ENCODE measurements at places on chromosomes 7 and 10.

GRCh38 chr7:70599446-70600190 lies 532.3 kb upstream of the GALNT17 start:
- DNase-seq: no peak

DNA sequence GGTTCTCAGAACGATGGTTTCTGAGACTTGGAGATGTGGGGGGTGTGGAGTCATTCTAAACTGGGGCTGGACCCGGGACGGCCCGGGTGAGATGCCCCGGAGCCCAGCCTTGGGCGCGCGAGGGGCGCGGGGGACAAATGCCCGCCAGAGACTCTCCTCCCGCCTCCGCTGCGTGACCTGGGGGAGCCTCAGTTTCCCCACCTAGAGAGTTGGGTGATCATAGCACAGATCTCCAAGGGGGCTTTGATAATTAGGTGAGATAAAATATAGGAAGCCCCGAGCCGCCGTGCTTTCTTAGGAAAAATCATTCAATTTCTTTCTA lies 658 bp upstream of the FZD8 start:
- no peak for DNase-seq

DNA sequence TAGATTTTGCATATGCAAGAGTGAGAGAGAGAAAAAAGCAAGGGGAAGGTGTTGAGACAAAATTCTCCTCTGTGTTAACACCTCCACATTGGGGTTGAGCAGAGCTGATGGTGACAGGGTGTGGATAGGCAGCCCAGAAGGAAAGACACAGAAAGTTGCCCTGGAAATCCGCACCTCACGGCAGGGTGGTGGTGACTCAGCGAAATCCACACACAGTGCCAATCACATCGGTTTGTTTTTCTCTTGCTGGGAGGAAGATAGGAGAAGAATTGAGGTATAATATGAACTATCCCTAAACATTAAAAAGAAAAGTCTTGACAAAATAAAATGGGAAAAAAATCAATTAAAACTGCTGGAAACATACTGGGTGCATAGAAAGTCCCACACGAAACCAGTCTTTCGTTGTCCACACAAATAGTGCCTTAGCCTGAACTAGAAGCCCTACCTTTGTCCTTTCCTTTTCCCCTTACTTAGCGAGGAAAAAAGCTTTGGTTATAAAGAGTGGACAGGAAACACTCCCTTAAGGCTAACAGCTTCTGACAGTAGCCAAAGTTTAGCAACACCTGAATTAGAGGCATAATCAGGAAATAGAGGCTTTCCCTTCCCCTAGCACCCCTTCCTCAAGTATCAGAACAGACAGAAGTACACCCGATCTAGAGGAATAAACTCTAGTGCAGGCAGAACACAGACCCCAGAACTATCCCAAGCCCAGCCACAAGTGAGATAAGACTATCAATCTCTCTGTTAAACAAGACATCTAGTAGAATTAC lies 39.2 kb upstream of the DNAJC1 start:
- DNase-seq: no peak

- DNase-seq: no peak
Observed at GRCh38 chr10:36676321-36676720, 449.1 kb upstream of the ANKRD30A start.

DNA sequence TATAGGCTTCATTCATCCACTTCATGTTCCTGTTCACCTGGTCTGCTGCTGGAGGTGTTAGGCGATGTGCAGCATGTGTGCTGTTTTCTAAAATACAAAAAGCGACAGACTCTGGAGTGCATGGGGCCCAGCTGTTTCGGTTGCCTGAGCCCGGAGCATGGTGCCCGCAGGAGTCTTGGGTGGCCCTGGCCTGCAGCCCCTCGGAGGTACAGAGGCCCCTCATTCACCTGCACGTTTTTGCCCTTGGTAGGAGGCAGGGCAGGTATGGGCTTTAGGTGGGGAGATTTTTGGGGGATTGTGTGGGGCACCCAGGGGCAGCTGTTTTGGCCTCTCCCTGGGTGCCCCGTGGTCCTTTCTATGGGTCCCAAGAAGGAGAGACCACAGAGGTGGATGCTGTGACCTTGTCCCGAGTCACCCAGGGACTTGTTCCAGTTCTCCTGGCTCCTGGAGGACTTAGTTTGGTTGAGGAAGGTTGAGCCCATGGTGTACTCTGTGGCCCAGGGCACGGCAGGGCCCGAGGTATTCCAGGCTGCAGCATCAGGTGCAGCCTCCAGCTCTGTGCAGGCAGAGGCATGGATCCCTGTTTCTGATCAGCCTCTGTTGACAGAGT lies 130.7 kb downstream of the TRRAP start:
- no peak for DNase-seq

DNA sequence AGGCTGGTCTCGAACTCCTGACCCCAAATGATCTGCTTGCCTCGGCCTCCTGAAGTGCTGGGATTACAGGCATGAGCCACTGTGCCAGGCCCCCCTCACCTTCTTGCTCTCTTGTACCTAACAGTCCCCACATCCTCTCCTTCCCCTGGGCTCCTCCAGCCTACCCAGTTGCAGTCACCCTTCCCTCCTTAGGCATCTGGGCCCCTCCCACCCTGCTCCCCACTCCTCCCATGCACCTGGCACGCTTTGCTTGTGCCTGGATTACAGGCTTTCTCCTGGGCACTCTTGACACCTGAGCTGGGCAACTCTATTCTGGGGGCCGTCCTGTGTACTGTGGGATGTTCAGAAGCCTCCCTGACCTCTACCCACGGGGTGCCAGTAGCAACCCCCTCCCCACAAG lies 3.0 kb downstream of the CLDN15 start:
- DNase-seq: peak; percentile 39

DNA sequence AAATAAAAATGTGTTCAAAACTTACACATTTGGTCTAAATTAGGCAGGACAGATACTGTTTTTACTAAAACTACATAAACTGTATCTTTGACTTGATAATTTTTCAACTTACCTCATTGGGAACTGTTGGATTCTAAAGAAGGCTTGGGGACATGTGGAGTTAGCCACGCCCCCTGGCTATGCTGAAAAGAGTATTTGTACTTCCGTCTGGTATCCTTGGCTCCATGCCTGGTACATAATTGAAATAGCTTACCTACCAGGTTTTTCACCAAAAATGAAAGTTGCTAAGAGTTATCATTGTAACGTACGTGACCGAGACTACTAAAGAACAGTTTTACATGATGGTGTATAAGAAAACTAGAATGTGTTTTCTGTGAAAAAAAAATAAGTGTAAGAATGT lies 604.8 kb upstream of the IGFBP3 start:
- no peak for DNase-seq

DNA sequence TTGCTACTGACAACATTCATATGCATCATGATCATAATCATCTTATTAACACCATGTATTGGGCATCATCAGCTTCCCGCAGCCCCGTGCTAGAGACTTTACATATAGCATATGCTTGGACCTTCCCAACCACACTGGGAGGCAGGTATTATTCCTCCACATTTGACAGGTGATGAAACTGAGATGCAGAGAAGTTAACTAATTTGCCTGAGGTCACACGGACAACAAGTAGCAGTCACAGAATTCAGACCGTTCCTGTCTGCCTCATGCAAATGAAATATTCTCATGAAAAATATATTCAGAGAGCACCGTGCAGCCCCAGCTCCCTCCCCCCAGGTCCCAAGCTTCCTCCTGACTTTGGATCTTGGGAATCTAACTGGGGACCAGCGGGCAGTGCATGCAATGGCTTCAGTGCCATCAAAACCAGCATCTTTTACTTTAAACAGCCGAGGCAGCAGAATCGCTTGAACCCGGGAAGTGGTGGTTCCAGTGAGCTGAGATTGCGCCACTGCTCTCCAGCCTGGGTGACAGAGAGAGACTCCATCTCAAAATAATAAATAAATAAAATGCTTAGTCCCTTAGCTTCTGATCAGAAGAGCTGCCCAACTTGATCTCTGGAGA lies 112.2 kb upstream of the GPR26 start:
- no peak for DNase-seq

- DNase-seq: no peak
Observed at GRCh38 chr7:2386964-2387669, 16.3 kb upstream of the CHST12 start.

DNA sequence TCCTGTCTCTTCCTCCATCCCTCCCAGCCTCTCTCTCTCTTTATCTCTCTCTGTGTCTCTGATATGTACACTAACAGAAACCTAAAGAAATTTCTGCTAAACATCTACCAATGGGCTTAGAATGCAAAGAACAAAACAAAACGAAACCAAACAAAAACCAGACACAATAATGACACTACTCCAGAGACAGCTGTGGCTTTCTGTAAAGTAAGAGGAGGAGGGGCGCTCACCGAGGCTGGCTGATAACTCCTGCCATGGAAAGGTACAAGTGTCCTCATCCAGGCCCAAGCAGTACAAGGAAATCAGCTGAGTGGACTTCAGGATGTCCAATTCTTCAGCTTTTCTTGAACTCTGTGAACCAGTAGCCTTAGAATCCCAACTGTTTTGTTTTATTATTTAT lies 70.4 kb upstream of the FZD8 start:
- DNase-seq: peak; percentile 2

DNA sequence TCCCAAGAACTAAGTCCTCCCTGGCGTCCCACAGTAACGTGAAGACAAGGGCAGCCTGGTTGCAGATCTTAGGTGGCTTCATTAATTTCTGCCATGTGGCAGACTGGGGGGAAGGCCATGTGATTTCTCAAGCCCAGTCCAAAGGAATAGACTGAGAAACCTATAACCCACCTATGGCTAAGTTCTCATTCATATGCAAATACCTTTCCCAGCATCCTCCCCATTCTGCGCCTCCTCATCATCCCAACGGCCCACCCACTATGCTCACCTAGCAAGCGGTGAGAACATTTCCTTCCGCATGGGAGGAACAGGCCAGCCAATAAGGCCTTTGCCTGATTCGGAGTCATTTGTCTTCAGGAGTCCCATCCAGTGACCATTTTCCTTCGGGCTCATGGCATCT lies 8.2 kb upstream of the CLEC2L start:
- DNase-seq: no peak

DNA sequence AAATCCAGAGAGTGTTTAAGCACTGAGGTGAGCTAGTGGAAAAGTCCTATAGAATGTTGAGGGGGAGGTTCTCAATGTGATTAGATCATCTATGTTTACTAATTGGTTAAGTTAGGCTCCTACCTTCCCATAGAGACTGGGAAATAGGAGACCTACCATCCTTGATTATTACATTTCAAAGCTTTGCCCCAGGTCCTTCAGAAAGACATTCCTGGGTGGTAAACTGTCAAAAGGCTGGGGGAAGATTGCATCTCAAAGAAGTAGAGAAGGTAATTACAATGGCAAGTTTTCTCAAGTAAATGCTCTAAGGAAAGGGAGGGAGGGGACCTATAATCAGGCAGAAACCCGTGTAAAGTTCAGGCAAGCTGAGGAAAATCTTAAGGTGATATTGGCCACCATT lies 247.8 kb upstream of the SMIM30 start:
- no peak for DNase-seq

- no peak for DNase-seq
Observed at GRCh38 chr7:150317748-150318444, 5.3 kb upstream of the LRRC61 start.

Data from NCI-H2171 (cell line).